ENCODE measurements at places on chromosomes 16 and 17.

DNA sequence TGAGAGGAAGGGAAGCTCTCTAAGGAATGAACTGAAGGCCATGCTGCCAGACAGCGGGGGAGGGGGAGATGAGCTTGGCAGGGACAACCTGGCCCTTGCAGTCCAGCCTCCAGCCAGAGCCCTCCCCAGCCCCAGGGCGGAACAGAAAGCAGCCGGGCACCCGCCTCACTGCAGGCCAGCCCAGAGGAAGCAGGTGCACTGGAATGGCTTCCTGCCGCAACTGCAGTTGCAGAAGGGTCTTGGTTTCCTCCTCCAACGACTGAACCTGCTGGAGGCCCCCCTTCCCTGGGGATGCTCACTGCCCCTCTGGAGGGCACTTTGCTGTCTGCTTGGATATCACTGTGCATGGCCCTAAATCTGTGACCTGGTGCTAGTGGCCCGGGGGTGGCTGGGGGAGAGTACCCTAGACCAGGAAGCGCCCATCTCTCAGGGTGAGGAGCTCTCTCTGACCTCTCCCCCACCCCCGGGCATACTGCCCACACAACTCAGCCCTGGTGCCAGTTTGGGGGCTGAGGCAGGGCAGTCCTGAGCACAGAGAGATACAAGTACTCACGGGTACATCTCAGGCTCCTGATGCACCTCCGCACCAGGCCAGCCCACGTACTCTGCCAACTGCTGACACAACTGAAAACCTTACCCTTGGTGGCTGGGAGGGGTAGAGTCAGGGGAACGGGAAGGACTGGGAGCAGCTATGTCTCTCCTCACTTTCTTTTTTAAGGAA, 41.1 kb downstream of the MYO18A start:
- no peaks in the 10 kb centered on the region for H3K27me3 ChIP-seq
- peak overlapping the region; percentile 94 for H3K27ac ChIP-seq
- H3K4me3 ChIP-seq: peak overlapping the region; percentile 83
- DNase-seq: peak; percentile 35

GRCh38 chr16:70573451-70574121, 50.0 kb downstream of the SF3B3 start:
- H3K4me1 ChIP-seq: peaks cover 30% of the 10 kb centered on the region
- no peaks in the 10 kb centered on the region for H3K27me3 ChIP-seq
- H3K36me3 ChIP-seq: peaks cover 40% of the 10 kb centered on the region
- no peak overlapping the region for H3K4me3 ChIP-seq
- DNase-seq: no peak
- H3K27ac ChIP-seq: peak overlapping the region; percentile 78

DNA sequence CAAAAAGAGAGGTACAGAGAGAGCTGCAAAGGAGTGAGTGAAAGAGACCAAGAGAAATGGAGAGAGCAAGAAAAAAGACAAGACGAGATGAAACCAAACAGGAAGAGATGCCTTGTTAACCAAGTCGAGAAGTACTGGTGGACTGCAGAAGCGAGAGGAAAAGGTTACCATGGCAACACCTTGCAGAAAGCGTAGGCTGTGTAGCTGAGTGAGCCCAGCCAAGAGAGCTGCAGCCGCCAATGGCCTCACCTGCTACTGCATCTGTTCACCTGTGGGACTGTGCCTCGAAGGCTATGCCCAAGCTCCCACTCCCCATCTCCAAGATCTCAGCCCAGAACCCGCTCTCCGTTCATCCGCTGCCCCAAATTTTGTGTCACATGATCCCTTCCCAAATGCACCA, 161.3 kb downstream of the SLC39A11 start:
- peak; percentile 10 for DNase-seq
- H3K27ac ChIP-seq: no peak overlapping the region
- no peak overlapping the region for H3K4me3 ChIP-seq
- H3K27me3 ChIP-seq: no peaks in the 10 kb centered on the region
- peaks cover 4% of the 10 kb centered on the region for H3K36me3 ChIP-seq
- H3K4me1 ChIP-seq: peaks cover 11% of the 10 kb centered on the region

DNA sequence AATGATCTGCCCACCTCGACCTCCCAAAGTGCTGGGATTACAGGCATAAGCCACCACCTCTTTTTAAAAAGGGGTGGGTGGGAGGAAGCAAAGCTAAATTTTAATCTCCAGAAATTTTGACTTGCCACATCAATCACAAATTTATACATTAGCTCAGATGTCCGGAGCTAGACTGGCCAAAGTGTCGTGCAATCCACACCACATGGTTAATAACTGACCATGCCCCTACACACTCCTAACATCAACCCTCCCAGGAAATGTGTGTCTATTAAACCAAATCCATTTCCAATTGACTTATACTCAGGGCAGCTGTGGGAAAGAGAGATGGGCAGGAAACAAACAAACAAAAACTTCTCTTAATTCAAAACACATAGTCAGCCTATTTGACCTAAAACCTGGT, 29.9 kb downstream of the SMURF2 start:
- H3K4me3 ChIP-seq: no peak overlapping the region
- H3K4me1 ChIP-seq: peaks cover 74% of the 10 kb centered on the region
- no peak for DNase-seq

- H3K27me3 ChIP-seq: no peaks in the 10 kb centered on the region
- DNase-seq: no peak
- no peak overlapping the region for H3K4me3 ChIP-seq
Observed at GRCh38 chr17:54347495-54347894, 524.8 kb downstream of the KIF2B start.

DNA sequence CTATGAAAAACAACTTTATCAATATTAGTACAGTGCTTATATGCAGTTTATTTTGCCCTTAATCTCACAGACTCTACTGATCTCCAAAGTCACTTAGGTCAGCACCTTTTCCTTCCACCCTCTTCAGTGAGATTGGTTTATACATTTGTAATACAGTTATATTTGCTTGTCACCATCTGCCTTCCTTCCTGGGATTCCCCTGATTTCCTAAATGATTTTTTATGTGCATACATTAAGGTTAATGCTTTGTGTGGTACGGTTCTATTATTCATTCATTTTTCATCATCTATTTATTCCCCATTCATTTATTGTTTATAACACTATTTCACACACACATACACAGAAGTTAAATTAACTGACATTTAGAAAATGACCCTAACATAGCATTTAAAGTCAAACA, 419.8 kb upstream of the CDH11 start:
- H3K27me3 ChIP-seq: no peaks in the 10 kb centered on the region
- H3K36me3 ChIP-seq: peaks cover 2% of the 10 kb centered on the region
- no peak overlapping the region for H3K4me3 ChIP-seq
- H3K27ac ChIP-seq: no peak overlapping the region
- DNase-seq: no peak

DNA sequence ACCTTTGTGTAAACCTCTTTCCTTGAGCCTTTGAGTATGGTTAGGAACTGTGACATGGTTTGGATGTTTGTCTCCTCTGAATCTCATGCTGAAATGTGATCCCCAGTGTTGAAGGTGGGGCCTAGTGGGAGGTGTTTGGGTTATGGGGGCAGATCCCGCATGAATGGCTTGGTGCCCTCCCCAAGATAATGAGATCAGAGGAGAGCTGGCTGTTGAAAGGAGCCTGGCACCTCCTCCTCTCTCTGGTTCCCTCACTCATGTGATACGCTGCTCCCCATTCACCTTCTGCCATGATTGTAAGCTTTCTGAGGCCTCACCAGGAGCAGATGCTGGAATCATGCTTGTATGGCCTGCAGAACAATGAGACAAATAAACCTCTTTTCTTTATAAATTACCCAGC, 1110.2 kb downstream of the CDH11 start:
- H3K4me1 ChIP-seq: no peaks in the 10 kb centered on the region
- no peaks in the 10 kb centered on the region for H3K36me3 ChIP-seq
- no peak overlapping the region for H3K4me3 ChIP-seq
- no peak overlapping the region for H3K27ac ChIP-seq
- DNase-seq: no peak

DNA sequence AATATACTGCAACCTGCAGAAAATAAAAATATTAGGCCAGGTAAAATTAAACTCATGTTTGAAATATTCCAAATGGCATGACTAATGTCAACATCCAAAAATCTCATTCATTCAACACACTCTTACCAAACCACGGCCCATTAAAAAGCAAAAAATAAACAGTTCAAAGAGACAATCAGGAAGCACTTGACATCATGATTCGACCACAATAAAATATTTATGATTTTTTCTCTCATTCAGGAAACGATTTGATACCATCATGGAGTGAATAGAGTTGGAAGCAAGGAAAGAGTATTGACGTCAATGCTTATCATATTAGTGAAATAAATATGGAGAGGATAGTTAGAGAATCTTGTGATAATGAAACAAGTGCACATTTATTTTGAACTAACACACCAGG, 354.1 kb downstream of the KCNJ2 start:
- peaks cover 2% of the 10 kb centered on the region for H3K4me1 ChIP-seq
- H3K4me3 ChIP-seq: no peak overlapping the region
- H3K36me3 ChIP-seq: no peaks in the 10 kb centered on the region
- no peaks in the 10 kb centered on the region for H3K27me3 ChIP-seq
- no peak for DNase-seq

GRCh38 chr17:78824240-78824639, 16.4 kb downstream of the USP36 start:
- no peaks in the 10 kb centered on the region for H3K27me3 ChIP-seq
- H3K27ac ChIP-seq: no peak overlapping the region
- peaks cover 62% of the 10 kb centered on the region for H3K36me3 ChIP-seq
- peaks cover 32% of the 10 kb centered on the region for H3K4me1 ChIP-seq

- no peak for DNase-seq
- H3K36me3 ChIP-seq: no peaks in the 10 kb centered on the region
- no peak overlapping the region for H3K27ac ChIP-seq
- H3K4me3 ChIP-seq: no peak overlapping the region
Observed at GRCh38 chr17:81154961-81155360, 10.3 kb upstream of the PVALEF start.

DNA sequence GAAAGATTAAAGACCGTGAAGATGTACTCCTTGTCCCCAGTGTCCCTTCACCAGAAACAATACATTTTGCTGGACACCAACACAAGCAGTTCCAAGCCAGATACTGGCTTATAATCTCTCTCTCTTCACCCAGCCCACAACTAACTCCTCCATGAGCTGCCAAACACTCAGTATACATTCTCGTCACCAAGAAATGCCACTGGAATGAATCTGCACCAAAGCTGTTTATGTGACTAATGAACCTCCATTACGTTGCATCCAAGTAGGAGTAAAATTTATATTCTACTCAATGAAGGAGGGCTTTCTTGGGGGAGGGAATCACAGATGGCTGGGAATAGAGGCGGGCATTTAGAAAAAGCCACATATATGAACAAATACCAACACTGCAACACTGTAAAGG, 20.9 kb upstream of the SOX9 start:
- H3K27ac ChIP-seq: no peak overlapping the region
- H3K4me3 ChIP-seq: no peak overlapping the region
- no peak for DNase-seq
- peaks cover 15% of the 10 kb centered on the region for H3K27me3 ChIP-seq
- H3K4me1 ChIP-seq: no peaks in the 10 kb centered on the region

DNA sequence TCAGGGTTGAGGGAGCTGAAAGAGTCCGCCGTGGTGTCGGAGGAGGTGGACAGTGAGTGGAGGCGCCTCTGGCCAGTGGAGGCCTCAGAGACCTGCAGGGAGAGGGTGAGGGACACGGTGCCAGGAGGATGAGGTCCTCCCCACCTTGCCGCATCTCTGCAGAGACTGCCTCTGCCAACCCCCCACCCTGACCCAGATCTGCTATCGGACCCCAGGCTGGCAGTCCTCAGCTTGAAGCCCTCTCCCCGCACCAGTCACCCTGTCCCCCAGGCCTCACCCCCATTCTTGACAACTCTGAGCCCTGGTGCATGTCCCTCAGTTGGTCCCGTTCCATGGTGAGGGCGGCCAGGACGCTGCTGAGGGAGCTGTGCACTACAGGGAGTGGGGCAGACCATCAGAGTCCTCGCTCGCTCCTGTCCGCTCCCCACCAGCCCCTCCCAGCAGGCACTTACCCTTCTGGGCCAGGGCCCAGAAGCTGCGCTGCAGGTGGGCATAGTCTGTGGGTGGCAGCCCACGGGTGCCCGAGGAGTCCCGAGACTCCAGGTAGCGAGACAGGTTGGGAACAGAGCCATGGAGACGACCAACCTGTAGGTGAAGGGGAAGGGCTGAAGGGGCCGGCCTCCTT, 5.4 kb downstream of the OSBPL7 start:
- DNase-seq: no peak
- H3K36me3 ChIP-seq: peaks cover 2% of the 10 kb centered on the region
- no peaks in the 10 kb centered on the region for H3K27me3 ChIP-seq
- H3K27ac ChIP-seq: no peak overlapping the region
- peaks cover 9% of the 10 kb centered on the region for H3K4me1 ChIP-seq

GRCh38 chr17:8946071-8946470, 19.4 kb downstream of the PIK3R5 start:
- H3K36me3 ChIP-seq: peaks cover 68% of the 10 kb centered on the region
- no peak for DNase-seq
- peaks cover 74% of the 10 kb centered on the region for H3K4me1 ChIP-seq
- H3K27me3 ChIP-seq: no peaks in the 10 kb centered on the region
- no peak overlapping the region for H3K4me3 ChIP-seq

GRCh38 chr17:66775271-66775670, 59.6 kb upstream of the CACNG5 start:
- no peaks in the 10 kb centered on the region for H3K4me1 ChIP-seq
- H3K36me3 ChIP-seq: peaks cover 14% of the 10 kb centered on the region
- no peak overlapping the region for H3K4me3 ChIP-seq
- H3K27me3 ChIP-seq: no peaks in the 10 kb centered on the region
- DNase-seq: no peak

GRCh38 chr16:2079311-2079800, 31.6 kb downstream of the TSC2 start:
- H3K4me1 ChIP-seq: peaks cover 2% of the 10 kb centered on the region
- no peak overlapping the region for H3K4me3 ChIP-seq
- no peak overlapping the region for H3K27ac ChIP-seq
- H3K36me3 ChIP-seq: no peaks in the 10 kb centered on the region
- DNase-seq: no peak

DNA sequence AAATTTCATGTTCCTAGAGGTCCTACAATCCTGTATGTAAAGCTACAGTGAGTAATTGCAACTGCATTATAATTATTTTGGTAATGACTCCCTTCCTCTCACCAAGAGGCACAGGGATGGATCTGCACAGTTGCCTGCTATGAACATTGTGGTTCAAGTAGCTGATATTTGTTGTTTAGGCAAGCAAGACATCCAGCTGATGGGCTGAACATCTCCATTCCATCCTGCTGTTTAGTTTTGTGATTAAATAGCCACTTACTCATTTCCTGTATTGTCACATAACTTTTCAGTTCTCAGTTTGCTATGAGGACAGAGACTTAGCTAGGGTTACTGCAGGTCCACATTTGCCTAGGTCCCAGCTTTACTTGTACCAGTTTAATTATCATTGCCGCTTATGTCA, 181.2 kb upstream of the TBX2 start:
- no peak overlapping the region for H3K4me3 ChIP-seq
- H3K27me3 ChIP-seq: no peaks in the 10 kb centered on the region
- no peak overlapping the region for H3K27ac ChIP-seq
- DNase-seq: no peak
- H3K4me1 ChIP-seq: peaks cover 34% of the 10 kb centered on the region
- H3K36me3 ChIP-seq: no peaks in the 10 kb centered on the region

DNA sequence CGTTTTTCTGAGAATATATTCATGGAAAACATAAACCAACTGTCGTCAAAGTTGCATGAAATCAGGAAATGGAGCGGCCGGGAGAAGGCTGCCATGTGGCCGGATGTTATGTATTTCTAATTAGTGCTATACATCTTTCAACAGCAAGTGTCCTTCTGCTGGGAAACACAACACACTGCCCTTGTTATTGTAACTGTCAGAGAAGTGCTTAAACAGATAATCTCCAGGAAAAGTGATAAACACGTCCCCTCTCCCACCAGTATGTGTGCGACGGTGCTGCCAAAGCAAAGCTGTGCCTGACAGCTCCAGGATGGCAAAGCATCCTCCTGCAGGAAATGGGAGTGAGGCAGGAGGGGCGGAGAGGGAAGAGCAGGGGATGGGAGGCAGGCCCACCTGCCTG, 111.8 kb downstream of the SMG6 start:
- DNase-seq: no peak
- no peak overlapping the region for H3K27ac ChIP-seq
- peaks cover 55% of the 10 kb centered on the region for H3K4me1 ChIP-seq
- peaks cover 42% of the 10 kb centered on the region for H3K36me3 ChIP-seq
- no peak overlapping the region for H3K4me3 ChIP-seq

Data from activated naive CD8-positive, alpha-beta T cell treated with anti-CD3 and anti-CD28 coated beads for 36 hours (primary cell).